ENCODE measurements at places on chromosomes 12 and 14.

DNA sequence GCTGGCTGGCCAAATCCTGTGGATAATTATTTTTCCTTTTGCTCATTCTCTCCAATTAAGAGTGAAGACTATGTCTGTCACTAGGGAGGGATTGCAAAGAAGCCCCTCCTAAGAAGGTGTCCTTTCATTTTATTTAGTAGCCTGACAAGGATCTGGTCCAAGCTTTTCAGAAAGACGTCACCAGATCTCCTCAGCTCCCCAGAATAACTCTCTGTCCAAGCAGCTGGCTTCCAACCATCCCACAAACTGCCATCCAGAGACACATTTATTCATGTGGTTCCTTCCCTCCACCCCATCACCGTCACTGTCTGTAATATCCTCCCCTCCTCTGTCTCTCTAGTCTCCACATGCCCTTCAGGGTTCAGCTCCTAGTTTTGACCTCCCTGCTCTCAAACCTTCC lies 69.9 kb downstream of the PPM1H start:
- no peak for DNase-seq

DNA sequence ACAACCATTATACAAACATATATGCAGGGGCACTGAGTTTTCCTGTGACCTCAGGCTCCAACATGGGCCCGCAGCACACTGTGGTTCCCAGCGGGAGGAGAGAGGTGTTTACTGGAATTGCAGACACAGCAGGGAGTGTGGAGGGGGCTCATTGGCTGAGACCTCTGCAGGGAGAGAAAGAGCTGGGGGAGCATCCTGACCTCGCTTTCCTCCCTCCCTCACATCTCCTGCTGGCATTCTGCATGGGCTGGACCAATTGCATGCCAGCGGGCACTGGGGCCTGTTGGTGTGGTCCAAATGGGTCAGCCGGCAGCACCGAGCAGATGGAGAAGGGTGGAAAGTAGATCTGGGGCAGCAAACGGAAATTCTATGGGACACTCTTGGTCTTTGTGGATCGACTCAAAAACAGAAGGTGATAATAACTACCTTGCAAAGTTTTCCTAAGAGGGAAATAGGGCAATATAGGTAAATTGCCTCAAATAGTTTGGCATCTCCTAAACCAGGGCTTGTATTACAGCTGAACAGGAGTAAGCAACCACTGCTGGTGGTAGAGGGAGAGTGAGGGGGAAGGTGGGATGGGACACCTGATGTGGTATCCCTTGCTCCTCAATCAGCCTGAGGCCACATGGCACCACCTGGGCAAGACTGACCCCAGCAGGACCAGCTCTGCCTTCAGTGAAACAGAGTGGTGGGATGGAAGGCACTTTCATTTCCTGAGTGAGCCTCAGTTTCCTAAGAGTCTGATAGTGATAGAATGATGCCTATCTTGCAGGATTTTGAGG lies 86.9 kb downstream of the NTF3 start:
- DNase-seq: no peak

DNA sequence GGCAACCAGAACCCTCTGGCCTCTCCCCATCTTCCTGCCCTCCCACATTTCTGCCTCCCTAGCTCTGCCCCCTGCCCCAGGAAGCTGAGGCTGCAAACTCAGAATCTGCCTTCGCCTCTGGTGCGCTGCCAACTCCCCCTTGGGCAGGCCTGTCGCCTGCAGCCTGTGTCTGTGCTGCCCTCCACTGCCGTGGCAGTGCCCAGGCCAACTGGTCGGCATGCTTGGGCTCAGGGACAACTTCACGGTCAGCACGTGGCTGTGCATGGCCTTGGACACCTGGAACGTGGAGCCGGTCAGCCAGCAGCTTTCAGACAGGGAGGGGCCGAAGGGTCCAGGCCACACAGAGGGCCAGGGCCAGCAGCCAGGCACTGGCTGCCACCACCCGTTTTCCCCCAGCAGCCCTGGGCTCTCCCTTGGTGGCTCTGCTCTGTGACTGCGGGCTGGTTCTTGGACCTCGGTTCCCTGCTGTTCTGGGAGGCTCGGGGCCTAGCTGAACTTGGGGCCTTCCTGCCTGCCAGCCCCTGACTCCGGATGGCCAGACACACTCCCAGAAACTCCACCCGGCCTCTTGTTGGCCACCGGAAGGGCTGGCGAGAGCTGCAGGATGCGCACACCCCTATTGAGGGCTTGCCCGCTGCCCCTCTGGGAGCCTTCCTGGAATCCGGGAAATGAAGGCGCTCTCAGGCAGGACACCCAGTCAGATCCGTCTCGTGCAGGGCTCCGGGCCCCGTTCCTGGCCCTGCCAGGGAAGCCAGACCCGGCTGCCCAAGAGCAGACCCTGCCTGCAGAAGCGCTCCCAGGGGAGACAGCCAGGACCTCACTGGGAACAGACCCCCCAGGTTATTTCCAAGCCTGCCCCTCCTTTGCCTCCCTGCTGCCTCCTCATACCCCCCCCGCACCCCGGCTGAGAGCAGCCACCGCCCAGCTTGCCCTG lies 34.2 kb upstream of the PPP1R13B start:
- no peak for DNase-seq

GRCh38 chr12:105092336-105092735 lies 8.1 kb upstream of the ALDH1L2 start:
- DNase-seq: no peak

- no peak for DNase-seq
Measured at GRCh38 chr12:68375756-68376695, 43.9 kb upstream of the MDM1 start.

DNA sequence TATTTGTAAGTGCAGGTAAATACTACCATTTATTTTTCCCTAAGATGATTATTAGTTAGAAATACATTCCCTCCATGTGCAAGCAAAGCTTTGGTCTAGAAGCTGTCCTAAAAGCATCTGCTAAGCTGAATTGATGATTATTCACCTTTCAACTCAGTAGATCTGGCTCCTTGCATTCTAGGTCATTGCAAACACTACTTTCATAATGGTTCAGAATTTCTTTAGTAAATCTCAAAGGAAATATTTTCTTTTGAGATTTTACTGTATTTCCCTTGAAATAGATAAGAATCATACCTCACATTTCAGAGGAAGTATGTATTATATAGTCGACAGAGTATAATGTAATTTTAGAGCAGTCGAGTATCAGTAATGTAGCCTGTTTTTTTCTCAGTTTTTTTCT lies 2.4 kb downstream of the ETNK1 start:
- DNase-seq: no peak

GRCh38 chr14:52895000-52895399 lies 55.9 kb downstream of the FERMT2 start:
- DNase-seq: no peak

GRCh38 chr12:53999559-54000115 lies 324 bp upstream of the HOXC9 start:
- no peak for DNase-seq

DNA sequence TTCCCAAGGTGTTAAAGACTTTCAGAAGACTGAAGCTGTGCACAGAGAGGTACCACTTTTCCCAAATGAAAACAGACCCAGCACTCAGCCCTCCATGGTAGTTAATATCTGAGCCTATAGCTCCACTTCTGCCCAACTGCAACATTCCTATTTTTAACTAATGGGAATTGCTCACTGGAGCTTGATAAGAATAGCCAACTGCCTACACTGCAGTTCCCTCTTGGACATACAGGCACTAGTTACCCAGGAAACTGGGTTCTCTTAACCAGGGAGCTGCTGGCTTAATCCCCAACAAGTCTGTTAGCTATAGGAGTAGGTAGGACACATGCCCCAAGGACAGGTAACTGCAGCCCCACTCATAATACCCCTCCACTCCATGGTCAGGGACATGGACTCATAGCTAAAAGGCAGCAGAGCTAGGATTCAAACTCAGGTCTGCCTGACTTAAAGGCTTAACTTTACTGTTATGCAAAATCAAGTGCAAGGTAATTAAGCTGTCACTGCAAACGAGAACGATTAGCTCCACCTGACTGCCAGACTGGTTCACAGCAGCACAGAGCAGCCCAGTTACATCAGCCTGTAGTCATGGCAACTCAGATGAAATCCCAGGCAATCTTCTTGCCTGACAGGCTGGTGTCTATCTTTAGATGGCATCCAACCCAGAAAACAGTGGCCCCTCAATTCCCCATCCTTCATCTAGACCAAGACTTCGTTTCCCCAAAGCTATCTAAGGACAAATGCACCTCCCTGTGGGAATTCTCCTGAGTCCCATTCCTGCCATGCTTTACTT lies 77.1 kb upstream of the ACTN1 start:
- DNase-seq: no peak

DNA sequence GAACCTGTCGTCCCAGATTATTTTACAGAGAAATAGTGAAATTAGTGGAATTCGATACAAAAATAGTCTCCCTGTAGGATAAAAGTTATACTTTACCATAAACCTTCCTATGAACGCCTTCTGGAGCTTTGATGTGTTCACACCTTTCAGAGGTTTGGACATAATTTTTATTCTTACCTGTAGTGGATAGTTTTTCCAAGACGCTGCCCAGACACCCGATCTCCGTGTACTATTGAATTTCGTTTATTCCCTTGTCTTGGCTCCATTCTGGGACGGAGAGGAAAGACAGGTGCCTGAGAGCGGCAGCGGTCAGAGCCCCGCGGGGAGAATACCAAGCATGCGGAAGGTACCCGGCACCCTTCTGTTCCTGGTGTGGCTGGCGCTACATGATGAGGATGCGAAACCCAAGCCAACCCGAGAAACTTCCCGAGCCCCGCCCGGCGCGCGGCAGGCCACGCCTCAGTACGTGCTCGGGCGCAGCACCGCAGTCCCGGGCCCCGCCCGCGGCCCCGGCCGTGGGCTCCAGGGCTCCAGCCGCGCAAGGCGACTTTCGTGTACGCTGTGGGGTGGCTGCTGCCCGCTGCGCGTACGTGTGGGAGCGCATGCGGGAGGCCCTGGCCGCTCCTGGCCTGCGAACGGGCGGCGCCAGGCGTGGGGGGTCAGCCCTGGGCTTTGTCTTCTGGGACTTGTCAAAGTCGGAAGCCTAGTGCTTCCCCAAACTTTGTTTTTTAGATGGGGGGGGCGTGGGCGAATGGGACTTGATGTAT lies 11.3 kb upstream of the SNAPC1 start:
- DNase-seq: peak; percentile 65

- no peak for DNase-seq
Measured at GRCh38 chr12:115504306-115505290, 772.9 kb downstream of the MED13L start.

GRCh38 chr12:123046431-123046830 lies 66.0 kb downstream of the ARL6IP4 start:
- DNase-seq: no peak

DNA sequence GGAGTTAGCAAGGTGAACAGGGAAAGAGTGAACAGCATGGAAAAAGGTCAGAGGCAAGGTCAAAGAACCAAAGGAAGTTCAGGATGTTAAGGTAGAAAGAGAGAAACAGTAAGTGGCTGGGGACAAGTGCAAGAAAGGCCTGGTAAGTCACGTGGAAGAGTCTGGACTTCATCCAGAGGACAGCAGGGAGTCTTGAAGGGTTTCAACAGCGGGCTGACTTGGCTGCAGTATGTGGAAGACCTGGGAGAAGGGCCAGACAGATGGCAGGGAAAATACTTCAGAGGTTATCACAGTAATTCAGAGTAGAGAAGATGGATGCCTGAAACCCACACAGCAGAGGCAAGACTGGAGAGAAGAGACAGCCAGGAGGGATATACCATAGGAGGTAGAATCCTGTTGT lies 34.0 kb downstream of the CIT start:
- DNase-seq: no peak

DNA sequence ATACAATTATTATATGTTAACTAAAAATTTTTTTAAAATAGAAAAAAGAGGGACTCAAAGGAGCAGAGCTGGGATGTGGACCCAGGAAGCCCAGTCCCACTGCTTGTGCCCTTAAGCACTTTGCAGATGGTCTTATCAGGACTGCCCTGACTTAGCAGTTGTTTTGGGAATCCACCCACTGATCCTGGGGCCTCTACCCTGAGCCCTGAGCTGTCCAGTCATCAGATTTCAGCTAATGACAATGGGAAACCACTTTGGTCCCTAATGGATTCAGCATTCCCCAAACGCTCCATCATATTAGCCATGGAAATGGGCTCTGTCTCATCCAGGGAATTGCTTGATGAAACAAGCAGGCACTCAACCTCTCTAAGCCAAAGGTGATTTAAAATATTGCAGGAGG lies 22.5 kb upstream of the WSCD2 start:
- DNase-seq: no peak

GRCh38 chr12:99976762-99977161 lies 8.0 kb downstream of the ANKS1B start:
- DNase-seq: no peak

- no peak for DNase-seq
Measured at GRCh38 chr14:52052288-52052943, 16.4 kb downstream of the NID2 start.
